ENCODE measurements at places on chromosomes 3 and 15. TPM values are rescaled to one million over a fixed set of nuclear protein-coding genes. Genes with fewer than 3 reads are reported as not detected.

ERICH6 gene
- 0.38 TPM for total RNA-seq

HRG gene
- total RNA-seq: not detected

AHSG gene
- total RNA-seq: not detected

CPA3 gene
- not detected for total RNA-seq

All from activated CD4-positive, alpha-beta memory T cell treated with anti-CD3 and anti-CD28 coated beads, Interleukin-2, amount 10 ng/mL, durations not matched to agents 7 days and 5 days (primary cell).